ENCODE measurements at places on chromosomes 13 and 19. TPM values are rescaled to one million over a fixed set of nuclear protein-coding genes. Genes with fewer than 3 reads are reported as not detected.

DNA sequence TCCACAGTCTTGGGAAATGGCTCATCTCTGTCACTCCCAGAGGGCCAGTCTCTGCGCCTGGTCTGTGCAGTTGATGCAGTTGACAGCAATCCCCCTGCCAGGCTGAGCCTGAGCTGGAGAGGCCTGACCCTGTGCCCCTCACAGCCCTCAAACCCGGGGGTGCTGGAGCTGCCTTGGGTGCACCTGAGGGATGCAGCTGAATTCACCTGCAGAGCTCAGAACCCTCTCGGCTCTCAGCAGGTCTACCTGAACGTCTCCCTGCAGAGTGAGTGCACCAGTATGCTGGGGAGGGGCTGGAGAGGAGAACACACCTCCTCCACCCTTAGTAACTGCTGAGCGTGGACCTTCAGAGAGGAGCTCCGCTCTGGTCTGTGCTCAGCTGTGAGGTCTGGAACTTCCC lies 2.3 kb downstream of the SIGLEC9 start:
- no peak for DNase-seq

GRCh38 chr13:45674908-45675307 lies 27.2 kb upstream of the CBY2 start:
- DNase-seq, result no peak

ZNF563 gene
- 3.9 TPM for polyA plus RNA-seq

DNA sequence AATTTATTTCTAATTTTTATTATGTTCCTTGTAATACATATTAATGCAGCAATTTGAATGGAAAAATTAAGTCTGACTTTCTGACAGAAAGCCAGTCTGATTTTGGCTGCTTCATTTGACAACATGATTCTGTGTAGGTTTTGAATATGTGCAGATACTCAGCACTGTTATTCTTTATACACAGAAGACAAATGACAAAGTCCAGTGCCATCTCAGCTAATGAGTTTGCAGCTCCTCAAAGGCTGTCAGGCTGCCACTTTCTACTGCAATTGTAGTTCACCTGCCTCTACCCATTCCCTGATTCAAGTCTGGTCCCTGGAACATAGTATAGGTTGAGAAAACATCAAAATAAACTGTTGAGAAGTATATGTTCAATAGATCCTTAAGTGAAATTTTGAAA lies 2.9 kb upstream of the CHAMP1 start:
- DNase-seq, result no peak

DNA sequence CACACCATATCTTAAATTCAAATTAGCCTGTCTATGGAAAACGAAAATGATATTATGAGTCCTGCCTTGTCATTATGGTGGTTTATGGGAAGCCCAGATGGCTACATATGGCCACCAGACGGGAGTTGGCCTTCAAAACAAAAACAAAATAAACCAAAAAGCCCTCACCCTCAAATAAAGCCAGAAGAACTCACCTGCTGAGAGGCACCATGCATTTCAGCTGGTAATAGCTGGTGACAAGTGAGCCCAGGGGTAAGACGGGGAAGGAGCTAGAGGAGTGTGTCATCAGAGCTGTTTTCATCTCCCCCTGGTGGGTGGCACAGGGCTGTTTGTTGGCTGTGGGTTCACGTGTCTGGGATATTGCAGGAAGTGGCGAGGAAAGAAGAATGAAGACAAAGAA lies 152.9 kb downstream of the EFNB2 start:
- no peak for DNase-seq

GRCh38 chr13:108313382-108313781 lies 43.9 kb downstream of the TNFSF13B start:
- DNase-seq, result no peak

DNA sequence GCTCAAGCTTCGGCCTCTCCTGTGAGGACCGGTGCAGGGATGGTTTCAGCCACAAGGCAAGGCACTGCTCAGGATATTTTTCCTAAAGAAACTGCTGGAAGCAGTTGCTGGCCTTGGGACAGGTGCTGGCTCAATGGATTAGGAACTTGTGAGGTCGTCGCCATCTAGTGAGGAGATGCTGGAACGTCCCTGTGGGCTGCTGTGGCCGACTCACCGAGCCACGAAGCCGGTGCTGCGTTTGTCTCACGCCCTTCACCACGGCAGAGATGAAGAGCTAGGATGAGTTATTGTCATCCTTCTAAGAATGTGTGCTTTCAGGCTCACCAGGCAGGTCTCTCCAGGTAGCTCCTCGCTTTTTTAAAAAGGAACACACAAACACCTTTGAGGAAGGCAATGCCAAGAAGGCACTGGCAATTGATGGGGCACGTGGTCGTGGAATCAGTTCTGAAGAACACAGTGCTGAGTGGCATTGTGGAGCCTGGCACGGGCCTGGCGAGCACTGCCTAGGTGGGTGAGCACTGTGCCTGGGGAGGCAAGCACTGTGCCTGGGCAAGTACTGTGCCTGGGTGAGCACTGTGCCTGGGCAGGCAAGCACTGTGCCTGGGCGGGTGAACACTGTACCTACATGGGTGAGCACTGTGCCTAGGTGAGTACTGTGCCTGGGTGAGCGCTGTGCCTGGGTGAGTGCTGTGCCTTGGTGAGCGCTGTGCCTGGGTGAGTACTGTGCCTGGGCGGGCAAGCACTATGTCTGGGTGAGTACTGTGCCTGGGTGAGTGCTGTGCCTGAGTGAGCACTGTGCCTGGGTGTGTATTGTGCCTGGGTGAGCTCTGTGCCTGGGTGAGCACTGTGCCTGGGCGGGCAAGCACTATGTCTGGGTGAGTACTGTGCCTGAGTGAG lies 140.4 kb downstream of the TEX29 start:
- DNase-seq, result peak; percentile 37

DNA sequence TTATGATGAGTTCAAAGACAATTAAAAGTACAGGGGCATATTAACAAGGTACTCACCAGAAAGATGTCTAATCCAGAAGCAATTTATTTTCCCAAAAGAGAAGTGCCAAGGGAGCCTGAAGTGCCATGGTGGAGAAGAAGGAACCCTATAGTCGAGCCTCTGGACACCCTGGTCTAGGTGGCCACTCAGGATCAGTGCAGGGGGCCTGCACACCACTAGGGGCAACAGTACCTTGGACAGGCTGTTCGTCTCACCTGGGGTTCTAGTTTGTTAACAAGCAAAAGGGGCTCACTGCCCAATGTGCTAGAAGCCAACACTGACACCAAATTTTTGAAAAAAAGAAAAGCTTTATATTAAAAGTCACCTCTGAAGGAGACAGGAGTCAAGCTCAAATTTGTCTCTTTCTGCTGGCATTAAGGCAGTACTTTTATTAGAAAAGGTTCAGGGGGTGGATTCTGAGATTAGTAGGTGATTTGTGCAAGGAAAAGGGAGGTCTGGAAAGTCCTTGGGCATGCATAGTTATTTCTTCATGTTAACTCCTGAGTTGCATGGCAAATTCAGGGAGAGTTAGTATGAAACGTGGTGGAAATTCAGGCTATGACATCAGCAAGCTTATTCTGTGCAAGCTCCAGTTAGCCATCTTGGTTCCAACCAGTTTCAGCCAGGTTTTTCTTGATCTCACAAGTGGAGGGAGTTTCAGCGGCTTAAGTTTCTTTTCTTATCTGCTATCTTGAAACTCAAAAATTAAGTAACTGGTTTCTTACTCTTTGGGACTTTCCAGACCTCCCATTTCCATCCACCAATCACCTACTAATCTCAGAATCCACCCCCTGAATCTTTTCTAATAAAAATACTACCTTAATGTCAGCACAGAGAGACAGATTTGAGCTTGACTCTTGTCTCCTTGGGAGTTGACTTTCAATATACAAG lies 884 bp upstream of the CBY2 start:
- DNase-seq, result no peak

- no peak for DNase-seq
These were observed 606.5 kb downstream of the UQCRFS1 start for GRCh38 chr19:28606269-28607032.

DNA sequence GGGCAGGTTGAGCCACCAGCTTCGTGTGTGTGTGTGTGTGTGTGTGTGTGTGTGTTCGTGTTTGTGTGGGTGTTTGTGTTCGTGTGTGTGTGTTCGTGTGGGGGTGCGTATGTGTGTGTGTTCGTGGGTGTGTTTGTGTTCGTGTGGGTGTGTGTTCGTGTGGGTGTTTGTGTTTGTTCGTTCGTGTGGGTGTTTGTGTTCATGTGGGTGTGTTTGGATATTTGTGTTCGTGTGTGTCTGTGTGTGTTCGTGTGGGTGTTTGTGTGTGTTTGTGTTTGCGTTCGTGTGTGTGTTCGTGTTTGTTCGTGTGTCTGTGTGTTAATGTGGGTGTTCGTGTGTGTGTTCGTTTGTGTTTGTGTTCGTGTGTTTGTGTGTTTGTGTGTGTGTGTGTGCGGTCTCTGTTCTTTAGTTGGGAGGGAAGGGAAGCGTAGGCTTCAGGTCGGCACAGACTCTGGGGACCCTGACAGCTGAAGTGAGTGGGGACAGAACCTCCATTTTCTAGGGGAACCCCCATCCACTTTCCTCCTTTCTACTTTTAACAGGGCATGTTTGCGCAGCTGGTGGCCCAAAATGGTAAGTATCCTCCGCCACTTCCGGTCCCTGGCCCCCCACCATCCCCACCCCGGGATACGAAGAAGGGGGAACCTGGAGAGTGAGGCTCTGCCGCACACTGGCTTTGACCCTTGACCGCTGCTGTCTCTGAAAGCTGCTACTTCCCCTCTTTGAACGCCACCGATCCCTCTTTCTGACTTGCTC lies 1.6 kb downstream of the TNFSF9 start:
- no peak for DNase-seq

DNA sequence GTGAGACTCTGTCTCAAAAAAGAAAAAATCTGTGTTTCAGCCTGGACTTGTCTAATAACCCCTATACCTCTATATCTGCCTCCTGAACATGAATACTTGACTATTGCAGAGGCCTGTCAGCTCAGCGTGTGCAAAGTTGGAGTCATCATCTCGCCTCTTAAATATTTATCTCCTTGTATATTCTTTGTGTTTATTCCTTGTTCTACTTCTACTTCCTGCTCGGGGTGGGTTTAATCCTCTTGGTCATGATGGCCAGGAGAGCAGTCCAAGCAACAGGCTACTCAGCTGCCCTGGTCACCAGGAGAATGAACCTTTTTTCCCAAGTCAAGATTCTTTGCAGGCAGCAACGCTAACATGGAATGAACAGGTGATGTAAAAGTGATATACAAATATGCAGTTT lies 119.1 kb downstream of the PCCA start:
- no peak for DNase-seq

PDX1 gene
- polyA plus RNA-seq, result not detected

DNA sequence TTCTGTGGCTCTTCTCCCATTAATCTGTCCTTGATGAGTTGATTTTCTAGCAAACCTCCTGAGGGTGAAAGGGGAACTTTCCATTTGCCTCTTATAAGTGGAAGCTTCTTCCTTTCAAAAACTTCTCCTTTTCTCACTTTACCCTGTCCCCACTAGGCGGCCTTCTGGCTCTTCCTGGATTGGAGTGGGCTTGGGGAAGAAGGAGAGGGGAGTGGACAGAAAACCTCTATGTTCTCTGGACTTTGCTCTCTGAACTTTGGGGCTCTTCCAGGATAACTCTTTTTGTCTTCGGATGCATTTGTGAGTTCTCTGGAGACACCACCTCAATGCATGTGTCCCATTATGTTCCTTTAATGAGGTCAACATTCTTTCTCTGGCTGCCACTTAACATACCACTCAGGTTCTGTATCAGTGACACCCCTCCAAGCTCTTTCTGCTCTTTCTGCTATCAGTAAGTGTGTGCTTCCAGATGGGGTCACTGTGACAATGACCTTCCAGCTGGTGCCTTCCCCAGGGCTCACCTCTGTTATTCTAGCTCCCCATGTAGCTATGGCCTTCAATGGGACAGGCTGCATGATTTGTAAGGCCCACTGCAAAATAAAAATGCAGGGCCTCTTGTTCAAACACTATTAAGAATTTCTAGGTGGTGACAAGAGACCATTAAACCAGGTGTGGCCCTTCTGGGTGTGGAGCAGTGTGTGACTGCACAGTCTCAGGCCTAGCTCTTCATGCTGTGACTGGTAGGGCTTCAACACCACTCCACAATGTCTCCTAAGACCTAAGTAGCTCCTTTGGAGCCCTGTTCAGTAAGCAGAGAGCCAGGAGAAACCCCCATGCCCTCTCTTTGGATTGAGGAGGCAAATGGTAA lies 389.2 kb downstream of the EFNB2 start:
- DNase-seq, result no peak

DNA sequence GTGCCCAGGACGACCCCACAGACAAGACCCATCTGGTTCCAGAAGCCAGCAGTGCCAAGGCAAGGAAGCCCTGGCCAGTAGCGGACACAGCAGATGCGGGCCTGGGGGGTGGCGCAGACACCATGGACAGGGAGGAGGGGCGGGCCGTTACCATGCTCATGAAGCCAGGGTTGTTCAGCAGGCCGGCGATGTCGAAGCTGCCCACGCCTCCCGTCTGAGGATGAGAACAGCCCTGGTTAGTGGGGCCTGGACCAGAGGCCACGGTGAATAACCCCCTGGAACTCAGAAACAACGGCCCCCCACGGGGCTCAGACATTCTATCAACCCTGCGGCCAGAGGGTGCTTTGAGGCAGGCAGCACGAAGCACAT lies 21.5 kb upstream of the SLC39A3 start:
- DNase-seq, result no peak

DLL3 gene
- polyA plus RNA-seq, result 0.70 TPM

GRCh38 chr19:57992841-57993240 lies 9.8 kb downstream of the ZNF606 start:
- no peak for DNase-seq

DNA sequence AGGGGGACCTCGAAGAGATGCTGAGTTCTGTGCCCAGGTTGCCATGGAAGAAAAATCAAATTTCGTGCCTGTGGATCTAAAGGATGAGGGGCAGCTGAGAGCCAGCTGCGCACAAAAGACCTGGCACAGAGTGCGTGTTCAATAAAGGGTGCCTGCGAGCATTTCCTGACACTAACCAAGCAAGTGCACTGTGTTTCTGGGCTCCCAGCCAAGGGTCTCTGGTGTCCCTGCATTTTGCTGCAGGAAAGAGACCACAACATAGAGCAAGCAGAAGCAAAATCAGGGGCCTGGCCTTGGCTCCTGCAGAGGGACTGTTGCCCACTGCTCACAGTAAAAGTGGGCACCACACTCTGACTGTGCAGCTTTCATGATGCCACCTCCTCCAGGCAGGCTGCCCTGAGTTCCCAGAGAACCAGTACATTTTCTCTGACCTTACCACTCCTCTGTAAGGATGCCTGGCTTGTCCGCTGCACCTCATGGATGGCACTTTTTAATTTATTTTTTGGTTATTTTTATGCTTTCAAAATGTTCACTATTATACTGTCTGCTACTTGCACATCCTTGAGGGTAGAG lies 70.8 kb upstream of the GPR12 start:
- DNase-seq, result no peak

CFD gene
- 2.1 TPM for polyA plus RNA-seq

GRCh38 chr13:45393941-45394570 lies 24.1 kb downstream of the SLC25A30 start:
- DNase-seq, result peak; percentile 60

GRCh38 chr19:55498246-55498840 lies 10.1 kb downstream of the SSC5D start:
- no peak for DNase-seq

DNA sequence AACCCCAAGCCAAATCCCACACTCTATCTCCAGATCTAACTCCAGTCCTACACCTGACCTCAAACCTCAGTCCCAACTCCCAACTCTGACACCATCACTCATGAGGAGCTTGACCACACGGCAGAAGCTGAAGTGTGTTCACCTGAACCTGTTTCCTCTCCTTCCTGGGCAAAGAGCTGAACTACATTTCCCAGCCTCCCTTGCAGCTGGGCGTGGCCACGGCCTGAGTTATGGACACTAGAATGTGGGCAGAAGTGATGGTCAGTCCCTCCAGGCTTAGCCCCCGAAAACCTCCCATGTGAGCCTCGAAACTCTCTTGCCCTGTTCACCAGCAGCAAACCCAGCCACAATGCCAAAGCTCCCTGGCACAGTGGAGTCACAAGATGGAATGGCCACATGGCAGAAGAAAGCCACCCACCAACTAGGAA lies 19.5 kb upstream of the MEIS3 start:
- no peak for DNase-seq

Measured in left kidney (tissue), 8 donors.